Activated CD4-positive, alpha-beta T cell treated with anti-CD3 and anti-CD28 coated beads, Interleukin-10, Interleukin-2, amounts not matched to agents 100 ng/mL and 50 ng/mL, durations not matched to agents 16 hours and 8 hours (primary cell): ENCODE measurements at places on chromosomes 6 and 20.

DNA sequence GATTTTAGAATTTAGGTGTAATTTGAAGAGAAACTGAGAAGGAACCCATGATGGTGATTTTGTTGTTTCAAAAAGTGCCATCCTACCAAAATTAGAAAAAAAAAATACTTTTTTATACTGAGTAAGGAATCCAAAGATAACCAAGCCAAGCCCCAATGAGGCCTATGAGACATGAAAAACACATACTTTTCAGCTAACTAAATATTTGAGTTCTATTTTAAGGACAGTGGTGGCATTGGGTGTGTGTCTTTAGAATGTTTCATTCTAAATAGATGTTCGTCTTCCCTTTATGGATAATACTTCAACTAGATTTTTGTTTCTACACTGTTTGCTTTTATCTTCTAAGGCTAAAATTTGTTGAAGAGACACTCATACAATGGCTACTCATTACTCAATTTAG lies 9.6 kb downstream of the CD24 start:
- DNase-seq = no peak

- DNase-seq = no peak
Measured at GRCh38 chr6:22409486-22409885, 112.7 kb upstream of the PRL start.

DNA sequence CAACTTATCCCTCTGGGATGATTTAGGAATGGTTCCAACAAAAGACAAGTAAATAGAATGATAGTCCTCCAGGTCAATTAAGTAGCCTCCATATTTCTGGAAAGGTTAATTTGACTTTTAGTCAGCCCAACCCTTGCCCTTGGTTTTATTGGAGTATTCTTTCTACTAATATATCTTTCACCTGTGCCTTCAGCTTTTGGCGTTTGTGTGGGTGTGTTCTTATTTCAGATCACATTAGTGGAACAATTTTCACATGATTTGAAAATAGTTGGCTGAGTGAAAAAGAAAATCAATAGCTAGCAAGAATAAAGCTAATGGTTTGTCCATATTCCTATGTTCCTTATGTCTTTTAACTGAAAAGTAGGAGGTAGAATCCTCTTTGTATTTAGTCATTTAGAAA lies 239.6 kb upstream of the SGK1 start:
- no peak for DNase-seq

- peak; percentile 5 for DNase-seq
Measured at GRCh38 chr6:20840675-20841074, 306.4 kb downstream of the CDKAL1 start.

DNA sequence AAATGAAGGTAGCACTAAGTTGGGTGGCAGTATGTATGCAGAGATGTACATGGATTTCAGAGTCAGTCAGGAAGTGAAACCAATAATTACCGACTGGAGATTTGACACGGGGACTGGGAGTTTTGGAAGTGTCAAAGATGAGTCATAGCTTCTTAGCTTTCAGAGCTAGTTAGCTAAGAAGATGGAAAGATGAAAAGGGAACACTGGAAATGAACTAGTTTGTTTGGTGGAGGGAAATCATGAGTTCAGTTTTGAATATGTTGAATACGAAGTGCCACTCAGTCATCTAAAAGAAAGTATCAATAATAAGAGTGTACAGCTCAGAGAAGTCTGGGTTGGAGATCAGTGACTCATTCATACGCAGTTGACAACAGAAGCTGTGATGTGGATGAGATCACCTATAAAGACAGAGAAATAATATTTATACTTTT lies 7.5 kb downstream of the ESF1 start:
- peak; percentile 16 for DNase-seq

DNA sequence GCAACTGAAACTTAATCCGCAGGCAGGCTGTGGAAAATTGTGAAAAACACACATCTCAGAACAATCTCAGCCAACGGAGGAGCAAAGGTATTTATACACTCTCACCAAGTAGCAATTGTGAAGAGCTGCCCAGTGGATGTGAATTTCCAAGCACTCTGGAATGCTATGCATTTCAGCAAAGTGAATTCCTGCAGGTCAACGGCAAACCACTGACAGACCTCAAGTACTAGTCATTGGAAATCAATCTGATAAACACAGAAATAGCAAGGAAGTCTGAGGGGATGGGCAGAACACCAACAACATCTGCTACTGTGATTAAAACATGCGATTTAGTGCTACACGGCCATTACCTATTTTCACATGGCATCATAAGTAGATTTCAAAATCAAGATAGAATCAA lies 429.1 kb downstream of the HTR1B start:
- no peak for DNase-seq

DNA sequence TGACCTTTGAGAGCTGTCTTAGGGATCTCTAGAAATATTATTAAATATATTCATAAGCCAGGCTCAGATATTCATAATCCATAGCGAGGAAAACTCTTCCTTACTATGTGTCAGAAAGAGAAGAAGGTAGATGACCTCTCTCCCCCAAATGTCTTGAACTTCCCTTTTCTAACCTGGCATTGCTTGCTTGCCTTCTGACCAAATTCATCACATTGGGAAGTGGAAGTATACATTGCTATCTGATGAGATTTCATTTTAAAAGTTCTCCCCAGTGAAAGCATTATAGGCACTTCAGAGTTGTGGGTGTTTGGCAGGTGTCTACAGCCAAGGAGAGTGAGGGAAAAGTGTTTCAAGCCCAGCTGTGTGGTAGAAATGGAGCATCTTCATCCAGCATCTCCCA lies 197.3 kb downstream of the ZFAND3 start:
- no peak for DNase-seq

DNA sequence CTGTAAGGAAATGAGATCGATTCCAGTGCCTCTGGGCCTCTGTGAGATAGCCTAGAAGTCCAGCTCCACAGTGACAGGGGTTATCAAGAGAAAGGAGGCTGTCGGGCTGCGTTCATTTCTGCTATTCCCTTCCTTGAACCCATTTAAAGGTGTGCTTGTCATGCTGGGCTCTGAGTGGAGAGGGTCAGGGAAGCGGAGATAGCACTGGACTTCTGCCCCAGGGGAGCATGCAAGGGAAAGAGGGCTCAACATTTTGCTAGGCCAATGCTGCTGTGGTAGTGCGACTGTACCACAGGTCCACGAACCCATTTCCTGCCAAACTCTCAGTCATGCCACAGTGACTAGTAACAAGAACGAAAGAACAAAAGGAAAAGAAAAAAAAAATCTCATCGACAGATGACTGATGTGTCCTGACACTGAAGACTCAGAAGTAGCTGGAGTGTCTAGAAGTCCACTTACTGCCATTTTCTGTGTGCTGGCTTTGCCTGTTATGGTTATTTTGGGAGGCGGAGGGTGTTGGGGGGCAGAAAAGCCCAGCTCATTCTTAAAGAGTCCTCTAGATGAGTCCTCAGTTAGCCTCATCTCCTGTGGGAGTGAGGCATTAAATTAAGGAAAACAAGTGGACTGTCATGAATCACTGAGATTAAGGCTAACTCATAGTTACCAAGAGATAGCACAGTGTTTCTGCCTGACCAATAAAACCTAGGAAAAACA lies 8.1 kb downstream of the NEDD9 start:
- DNase-seq = peak; percentile 85

GRCh38 chr20:21767739-21768223 lies 62.3 kb downstream of the PAX1 start:
- DNase-seq = peak; percentile 13
